ENCODE measurements at places on chromosomes 4 and X.

GRCh38 chr4:182914357-182914756 is 2.8 kb downstream of the DCTD start:
- no peak for DNase-seq

- no peak for DNase-seq
These were observed 105.5 kb upstream of the NEIL3 start for GRCh38 chr4:177204126-177204525.

- DNase-seq, result no peak
These were observed 217.5 kb downstream of the BANK1 start for GRCh38 chr4:102007959-102008425.

DNA sequence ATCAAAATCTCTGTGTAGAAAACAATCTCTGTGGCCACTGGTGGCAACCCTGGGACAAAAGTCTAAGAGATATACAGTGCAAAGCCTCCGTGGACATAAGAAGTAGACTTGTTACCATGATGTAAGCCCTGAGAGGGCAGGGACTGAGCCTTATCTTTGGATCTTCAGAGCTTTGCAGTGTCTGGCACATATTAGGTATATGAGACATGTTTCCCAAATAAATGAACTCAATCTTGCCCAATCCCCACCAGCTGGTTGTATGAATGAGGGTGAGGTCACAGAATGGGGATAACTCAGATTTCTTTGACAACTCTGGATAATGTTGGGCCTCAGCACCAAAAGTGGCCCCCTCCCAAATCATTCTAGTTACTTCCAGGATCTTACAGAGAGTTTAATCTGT is 511.4 kb upstream of the DIPK2B start:
- DNase-seq, result no peak

DNA sequence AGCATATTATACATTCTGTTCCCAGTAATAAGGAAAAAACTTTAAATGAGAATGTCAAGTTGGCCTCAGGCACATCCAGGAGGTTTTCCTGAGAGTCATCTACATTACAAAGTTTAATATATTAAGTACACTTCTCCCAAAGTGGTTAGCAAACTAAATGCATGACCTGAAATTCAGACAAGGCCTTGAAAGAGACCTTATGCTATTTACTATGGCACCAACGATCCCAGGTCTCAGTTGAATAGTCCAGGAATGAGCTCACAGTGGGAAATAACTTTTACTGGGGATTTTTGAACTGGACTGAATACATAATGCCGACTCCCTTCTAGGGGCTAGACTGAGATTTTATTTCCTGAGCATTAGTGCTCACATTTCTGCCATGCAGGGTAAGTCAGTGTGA is 1577.5 kb upstream of the PCDH7 start:
- no peak for DNase-seq

- DNase-seq, result no peak
These were observed 94.1 kb downstream of the COX18 start for GRCh38 chr4:72975488-72975784.

- no peak for DNase-seq
These were observed 273.6 kb downstream of the FRMPD4 start for GRCh38 chrX:12411831-12412230.

- no peak for DNase-seq
These were observed 10.8 kb downstream of the SLC10A7 start for GRCh38 chr4:146510942-146511341.

DNA sequence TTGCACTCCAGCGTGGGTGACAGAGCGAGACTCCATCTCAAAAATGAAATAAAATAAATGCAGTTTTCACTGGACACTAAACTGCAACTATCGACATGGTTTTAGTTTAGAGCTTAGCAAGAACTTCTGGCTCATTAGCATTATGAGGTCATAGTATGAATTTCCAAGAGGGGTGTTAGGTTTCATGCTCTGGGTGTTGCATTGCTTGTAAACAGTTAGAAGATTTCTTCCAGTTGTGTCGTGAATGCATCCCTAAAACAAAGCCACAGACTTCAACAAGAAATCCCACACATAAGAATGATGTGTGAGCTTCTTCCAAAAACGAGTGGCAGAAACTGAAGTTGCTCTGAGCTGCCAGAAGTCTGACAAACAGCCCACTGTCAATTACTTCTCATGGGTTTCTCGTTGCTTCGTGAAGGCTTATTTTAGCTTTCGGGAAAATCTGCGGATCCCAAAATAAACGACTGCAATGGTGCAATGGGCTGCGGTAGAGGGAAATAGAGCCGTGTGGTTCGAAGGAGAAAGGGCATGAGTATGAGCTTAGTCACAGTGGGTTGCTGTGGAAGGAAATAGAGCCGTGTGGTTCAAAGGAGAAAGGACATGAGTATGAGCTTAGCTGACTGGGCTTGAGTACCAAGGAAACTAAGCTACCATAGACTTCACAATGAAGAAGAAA is 354.9 kb downstream of the DHRSX start:
- DNase-seq, result no peak

DNA sequence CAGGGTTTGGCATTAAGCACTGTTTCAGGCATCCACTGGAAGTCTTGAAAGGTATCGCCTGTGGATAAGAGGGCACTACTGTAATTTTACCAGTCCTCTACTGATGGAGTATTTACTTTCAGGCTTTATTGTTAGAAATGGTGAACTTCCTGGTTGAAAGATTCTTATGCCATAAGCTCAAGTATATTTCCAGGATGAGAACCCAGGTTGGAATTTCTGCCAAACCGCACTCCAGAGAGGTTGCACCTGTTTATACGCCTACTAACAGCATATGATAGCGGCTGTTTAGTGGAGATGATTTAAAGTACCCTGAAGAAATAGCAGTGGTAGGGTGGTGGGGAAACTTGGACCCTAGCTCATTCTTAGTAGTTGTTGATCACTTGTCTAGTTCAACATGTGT is 9.9 kb downstream of the FNIP2 start:
- no peak for DNase-seq

GRCh38 chr4:66071911-66072310 is 401.6 kb upstream of the EPHA5 start:
- no peak for DNase-seq

DNA sequence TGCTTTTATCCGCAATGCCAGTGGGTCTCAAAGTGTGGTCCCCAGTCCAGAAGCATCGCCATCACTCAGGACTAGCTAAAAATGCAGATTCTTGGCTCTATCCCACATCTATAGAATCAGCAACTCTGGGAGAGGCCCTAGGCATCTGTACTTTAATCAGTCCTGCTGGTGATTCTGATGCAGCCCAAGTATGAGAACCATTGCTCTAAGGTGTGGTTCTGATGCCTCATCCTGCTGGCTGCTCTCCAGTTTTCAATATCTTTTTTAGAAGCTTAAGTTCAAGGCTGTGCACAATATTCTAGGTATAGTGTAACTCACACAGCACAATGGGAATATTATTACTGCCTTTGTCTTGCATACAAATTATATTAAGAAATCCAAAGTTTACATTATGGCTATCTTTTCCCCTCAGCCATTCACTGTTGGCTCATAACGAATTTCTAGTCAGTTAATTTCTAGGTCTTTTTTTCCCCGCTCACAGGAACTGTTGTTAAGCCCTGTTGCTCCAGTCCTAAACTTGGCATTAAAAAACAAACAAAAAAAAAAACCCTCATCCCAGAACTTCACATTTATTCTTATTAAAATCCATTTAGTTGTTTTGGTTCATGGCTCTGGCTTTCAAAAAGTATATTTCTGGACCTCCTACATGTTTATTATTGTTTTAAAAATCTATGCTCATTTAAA is 109.1 kb downstream of the PHEX start:
- no peak for DNase-seq

GRCh38 chr4:1050486-1051213 is 39.2 kb downstream of the FGFRL1 start:
- DNase-seq, result no peak

GRCh38 chr4:147821555-147821954 is 89.7 kb downstream of the ARHGAP10 start:
- no peak for DNase-seq

- no peak for DNase-seq
These were observed 4.8 kb upstream of the CXCL13 start for GRCh38 chr4:77600521-77601451.

DNA sequence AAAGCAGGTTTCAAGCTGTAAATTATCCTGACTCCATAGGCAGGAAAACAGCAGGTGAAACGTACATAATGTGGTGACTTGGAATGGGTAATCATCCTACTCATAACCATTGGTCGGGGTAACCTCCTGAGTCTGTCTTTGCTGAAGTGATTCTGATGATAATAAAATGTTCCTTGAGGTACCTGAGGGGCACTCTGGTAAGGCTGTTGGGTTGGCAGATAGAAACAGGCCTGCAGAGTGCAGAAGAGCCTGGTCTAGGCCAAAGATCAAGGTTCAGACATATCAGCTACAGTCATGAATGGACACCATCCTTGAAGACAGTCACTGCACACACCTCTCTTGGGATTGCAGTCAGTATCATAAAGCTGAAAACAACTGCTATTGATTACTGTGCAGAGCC is 174.7 kb upstream of the RPL34 start:
- DNase-seq, result no peak

DNA sequence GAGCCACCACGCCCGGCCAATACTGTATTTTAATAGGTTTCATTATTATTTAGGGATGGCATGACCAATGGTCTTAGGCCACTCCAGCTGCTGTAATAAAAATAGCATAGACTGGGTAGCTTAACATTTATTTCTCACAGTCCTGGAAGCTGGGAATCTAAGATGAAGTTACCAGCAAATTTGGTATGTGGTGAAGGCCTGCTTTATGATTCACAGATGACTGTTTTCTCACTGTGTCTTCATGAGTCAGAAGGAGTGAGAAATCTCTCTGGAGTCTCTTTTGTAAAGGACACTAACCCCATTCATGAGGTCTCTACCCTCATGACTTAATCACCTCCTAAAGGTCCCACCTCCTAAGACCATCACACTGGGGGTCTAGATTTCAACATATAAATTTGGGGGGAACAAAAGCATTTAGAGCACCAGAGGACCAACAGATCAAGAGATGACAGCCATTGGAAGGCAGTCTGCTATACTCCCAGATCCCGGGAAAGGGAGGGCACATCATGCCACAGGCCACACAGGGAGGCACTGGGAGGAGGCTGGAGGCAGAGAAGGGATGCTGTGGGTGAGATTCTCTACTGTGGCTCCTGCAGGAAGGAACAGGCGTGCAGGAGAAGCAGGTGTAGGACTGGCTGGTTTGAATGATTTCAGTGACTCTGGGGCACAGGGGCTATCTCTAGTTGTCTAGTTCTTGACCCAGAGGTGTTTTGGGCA is 335.8 kb upstream of the SFRP2 start:
- no peak for DNase-seq

GRCh38 chr4:178941975-178942374 is 1499.7 kb upstream of the AGA start:
- DNase-seq, result no peak

DNA sequence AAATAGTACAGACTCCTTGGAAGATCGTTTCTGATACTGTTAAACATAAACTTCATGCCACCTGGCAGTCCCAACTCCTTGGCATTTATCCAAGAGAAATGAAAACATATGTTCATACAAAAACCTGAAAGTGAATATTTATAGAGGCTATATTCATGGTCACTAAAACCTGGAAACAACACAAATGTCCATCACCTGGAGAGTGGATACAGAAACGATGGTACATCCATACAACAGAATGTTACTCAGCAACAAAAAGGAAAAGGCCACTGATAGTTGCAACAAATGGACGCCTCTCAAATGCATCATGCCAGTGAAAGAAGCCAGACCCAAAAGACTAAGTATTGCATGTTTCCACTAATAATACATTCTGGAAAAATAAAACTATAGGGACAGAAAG is 34.0 kb upstream of the SORBS2 start:
- DNase-seq, result no peak

GRCh38 chr4:56086561-56086960 is 137.8 kb downstream of the CEP135 start:
- no peak for DNase-seq

GRCh38 chr4:128334256-128334655 is 46.6 kb upstream of the PGRMC2 start:
- no peak for DNase-seq

- no peak for DNase-seq
These were observed 38.6 kb downstream of the PTCHD1 start for GRCh38 chrX:23373129-23373804.

GRCh38 chr4:122584519-122584918 is 36.3 kb downstream of the IL21 start:
- no peak for DNase-seq

DNA sequence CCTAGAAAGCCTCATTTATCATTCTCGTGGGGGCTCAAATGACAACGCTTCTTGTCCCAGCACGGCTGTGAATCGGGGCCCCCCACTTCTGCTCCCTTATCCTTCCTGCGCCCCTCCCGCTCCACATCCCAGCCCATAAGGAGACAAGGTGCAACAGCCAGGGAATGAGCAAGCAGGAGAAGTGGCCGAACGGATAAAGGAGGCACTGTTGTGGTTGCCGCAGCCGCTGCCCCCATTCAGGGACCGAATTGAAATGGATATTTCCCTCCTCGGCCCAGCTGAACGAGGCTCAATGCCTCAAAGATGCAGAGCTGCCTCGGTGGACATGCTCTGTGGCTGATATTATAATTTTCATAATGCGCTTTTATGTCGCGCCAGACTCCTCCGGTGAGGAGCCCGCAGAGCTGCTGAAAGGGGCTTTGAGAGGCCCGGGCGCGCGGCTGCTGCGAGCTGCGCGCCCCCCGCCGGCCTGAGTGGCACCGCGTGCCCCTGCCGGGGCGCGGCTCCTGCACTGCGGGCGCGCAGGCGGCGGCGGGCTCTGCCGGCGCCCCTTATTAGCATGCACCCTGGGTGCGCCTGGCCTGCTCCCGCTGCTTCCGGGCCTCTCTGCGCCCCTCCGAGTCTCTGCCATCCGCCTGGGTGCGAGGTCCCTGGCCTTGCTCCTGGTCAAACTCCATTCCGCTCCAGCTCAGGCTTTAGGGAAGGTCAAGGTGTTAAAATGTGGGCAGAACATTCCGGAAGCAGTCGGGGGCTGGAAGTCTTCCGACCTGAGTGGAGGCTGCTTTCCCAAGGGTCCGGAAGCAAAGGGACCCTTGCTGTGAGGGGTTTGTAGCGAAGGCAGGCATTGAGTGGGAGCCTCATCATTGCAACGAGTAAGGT is 68.2 kb upstream of the TMEM33 start:
- no peak for DNase-seq

GRCh38 chr4:25421816-25422525 is 44.9 kb downstream of the ANAPC4 start:
- no peak for DNase-seq

DNA sequence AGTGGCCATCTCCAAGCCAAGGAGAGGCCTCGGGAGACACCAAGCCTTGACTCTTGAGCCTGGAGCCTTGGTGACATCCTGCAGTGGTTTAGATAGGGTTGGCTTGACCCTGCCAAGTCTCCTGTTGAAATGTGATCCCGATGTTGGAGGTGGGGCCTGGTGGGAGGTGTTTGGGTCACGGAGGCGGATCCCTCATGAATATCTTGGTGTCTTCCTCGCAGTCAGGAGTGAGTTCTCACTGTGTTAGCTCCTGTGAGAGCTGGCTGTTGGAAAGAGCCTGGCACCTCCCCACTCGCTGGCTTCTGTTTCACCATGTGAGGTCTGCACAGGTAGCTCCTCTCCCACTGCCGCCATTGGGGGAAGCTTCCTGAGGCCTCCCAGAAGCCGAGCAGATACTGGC is 38.8 kb downstream of the ADRA2C start:
- no peak for DNase-seq
